ENCODE measurements at places on chromosomes 6 and 20. TPM values are rescaled to one million over a fixed set of nuclear protein-coding genes. Genes with fewer than 3 reads are reported as not detected.

The SNX14 gene
- total RNA-seq = 72.9 TPM

The GPSM3 gene
- total RNA-seq = 6.2 TPM

The RSPH4A gene
- total RNA-seq = 0.22 TPM

The C6orf163 gene
- total RNA-seq = 5.9 TPM

The ARMH2 gene
- total RNA-seq = not detected

The RNF146 gene
- 21.9 TPM for total RNA-seq

The ZBTB2 gene
- 15.7 TPM for total RNA-seq

GRCh38 chr20:11454966-11455799, 462.5 kb upstream of the BTBD3 start:
- peak; percentile 19 for DNase-seq

- DNase-seq = no peak
These were observed 16.1 kb upstream of the RIN2 start for GRCh38 chr20:19741924-19742323.

DNA sequence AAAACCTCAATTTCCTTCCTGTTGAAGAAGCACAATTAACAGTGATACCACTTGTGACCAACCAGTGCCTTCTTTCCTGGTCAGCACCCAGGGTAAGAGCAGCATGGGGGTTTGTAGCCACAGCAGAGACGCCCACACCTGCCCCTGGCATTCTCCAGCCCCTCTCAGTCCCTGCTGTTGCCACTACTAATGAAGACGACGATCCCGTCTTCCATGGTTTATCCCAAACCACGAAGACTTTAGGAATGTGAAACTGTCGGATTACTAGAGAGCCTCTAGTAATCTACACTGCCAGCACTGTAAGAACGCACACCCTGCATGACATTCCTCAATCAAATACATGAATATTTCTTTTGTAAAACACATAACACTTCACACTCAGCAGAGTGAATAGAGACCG, 60.0 kb downstream of the GINS1 start:
- DNase-seq = no peak

DNA sequence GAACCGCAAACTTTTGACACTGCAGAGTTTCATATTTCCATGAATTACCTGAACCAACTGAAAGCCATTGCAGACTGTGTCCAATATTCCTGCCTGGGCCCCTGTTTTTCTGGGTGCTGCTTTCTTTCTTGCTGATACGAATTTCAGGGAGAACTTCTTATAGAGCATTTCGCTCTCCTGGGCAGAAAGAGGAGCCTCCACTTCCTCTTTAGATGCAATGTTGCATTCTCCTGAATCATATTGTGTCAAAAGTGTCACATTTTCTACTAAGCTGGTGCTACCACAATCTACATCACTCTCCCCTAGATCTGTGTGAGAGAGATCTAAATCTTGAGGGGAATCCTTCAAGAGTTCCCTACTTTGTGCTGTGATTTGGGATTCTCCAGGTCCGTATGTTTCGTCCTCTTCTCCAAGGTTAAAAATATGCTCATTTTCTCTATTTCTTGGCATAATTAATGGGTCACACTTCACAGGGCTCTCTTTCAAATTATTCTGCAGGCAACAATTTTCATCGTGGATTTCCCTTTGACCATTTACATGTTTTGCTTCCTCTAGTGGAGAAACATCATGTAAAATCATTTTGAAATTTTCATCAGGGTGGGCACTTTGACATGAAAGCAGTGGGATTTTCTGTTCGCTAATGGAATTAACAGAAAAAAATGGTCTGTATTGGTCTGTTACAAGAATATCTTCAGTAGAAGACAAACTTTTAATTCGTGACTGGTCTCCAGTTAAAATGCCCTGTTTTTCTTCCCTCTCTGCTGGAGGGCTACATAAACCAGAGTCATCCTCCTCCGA, 102.3 kb downstream of the DST start:
- DNase-seq = no peak

DNA sequence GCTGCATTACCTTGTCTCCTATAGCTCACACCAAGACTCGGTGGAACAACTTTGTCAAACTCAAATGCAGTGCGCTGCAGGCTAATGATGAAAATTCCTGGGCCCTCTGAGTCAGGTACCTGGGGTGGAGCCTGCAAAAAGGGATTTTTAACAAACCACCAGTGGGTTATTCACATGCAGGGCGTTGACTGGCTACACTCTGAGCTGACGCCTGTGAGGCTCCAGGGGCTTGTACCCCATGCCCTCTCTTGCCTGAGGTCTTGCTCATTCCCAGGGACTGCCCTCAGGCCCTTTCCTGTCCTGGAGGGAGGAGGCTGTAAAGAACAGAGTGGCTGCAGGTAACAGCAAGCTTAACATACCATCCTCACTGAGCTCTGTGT, 9.2 kb downstream of the GTSF1L start:
- no peak for DNase-seq

DNA sequence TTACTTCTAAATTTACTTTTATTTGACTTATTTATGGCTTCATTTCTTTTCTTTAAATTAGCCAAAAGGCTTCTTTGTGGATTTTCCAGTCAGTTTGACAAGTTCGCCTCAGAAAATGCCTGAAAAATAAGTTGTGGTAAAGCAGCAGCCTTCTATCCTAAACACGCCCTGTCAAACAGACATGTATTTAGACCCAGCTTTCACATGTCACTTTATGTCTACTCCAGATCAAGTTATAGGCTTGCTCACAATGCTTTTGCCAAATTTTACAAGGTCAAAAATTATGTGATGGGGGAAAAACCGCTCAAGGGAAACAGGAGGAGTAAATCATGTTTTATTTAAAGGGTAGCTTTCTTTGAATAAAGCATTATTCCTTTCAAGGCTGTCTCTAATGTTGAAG, 615.0 kb downstream of the HDGFL1 start:
- DNase-seq = no peak

DNA sequence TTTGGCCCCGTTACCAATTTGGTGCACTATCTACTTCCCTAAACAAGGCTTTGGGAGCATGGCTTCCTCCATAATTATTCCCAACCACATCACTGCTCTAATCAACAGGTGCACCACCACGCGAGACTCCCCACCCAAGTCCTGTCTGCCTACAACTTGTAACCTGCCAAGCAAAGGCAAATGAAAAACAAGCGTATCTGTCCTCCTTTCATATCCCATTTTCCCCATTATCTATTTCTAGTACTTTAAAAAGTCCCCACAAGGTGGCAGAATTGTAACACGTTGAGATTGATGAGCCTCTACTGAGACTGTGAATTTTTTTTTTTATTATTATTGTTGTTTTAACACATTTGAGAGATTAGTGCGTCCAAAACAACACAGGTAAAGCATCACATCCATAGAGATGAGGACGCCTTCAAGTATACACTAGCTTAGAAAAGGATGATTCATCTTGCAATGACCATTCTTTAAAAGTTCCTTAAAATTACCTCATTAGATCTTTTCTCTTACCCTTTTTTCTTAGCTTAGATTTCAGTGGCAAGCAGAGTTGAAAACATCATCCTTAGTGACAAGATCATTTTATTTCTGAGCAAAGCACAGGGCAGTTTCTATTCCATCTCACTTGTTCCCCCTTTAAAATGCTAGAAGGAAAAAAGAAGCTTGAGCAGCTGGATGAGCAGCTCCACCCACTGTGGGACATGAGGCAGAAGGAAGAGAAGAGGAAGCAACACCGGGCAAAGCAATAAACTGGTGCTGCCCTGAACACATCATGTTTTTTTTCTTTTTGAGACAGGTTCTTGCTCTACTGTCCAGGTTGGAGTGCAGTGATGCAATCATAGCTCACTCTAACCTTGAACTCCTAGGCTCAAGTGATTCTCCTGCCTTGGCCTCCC, 210.8 kb downstream of the ARHGAP18 start:
- peak; percentile 43 for DNase-seq

DNA sequence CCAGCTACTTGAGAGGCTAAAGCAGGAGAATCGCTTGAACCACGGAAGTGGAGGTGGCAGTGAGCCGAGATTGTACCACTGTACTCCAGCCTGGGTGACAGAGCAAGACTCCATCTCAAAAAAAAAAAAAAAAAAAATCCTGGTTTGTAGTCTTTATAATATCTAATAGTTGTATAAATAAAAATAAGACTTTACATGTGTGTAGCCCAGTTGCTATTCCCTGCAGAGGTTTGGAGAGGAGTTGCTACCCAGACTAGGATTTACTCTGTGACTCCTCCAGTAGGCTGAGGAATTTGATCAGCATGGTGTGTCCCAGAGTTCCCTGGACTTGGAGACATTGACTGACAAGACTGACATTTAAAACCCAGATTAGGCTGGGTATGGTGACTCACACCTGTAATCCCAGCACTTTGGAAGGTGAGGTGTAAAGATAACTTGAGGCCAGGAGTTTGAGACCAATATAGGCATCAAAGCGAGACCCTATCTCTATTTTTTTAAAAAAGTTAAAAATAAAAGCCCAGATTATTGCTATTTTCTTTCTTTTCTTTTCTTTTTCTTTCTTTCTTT, 10.2 kb downstream of the CHMP4B start:
- DNase-seq = no peak

DNA sequence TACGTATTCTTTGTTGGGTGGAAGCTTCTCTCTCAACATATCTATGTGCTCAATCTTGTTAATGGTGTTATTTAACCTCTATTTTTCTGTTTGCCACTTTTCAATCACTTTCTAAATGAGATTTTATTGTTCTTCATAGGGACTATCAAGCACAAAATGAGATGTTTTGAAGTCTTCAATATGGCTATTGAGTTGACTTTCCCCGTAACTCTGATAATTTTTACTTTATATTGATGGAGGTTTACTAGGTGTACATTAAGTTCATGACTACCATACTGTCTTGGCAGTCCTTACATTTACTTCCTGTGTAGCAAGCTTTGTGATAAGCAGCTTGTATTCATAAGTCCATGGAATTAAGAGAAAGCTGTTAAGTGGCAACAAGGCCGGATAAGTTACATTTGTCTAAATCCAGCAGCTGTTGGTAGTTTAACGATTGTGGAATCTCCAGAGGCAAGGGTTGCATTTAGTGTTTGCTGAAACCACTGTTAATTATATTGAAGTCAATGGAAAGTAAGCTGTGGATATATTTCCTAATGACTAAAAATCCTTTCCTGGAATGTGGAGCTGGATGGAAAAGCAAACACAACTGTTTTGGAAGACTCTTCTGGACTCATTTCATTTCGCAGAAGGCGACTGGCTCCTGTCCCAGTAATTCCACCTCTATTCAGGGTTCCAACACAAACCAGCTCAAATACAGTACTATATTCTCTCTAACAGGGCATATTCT, 57.3 kb upstream of the SMIM29 start:
- no peak for DNase-seq

DNA sequence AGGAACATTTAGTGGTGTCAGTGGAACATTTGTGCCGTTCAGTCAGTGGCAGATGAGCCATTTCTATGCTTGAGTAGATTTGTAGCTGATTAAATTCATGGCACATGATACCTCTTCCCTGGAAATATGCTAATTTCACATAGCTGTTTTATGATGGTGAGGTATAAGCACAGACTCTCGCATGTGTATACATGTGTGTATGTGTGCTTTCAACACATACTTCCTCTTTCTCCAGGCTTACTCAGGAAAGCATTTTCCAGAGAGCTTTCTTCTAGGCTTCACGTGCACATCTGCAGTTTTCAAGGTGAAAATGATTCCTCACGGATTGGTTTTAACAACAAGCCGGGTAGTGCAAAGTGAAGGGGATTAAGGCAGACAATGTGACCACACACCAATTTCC, 396.5 kb downstream of the HDGFL1 start:
- no peak for DNase-seq

GRCh38 chr20:62728028-62728780, 19.6 kb downstream of the NTSR1 start:
- no peak for DNase-seq

Data from Calu3 (cell line).